Activated T-helper 1 cell treated with Interleukin-2 at 50 U/mL for 16 hours (primary cell): ENCODE measurements at places on chromosomes 2 and 18.

DNA sequence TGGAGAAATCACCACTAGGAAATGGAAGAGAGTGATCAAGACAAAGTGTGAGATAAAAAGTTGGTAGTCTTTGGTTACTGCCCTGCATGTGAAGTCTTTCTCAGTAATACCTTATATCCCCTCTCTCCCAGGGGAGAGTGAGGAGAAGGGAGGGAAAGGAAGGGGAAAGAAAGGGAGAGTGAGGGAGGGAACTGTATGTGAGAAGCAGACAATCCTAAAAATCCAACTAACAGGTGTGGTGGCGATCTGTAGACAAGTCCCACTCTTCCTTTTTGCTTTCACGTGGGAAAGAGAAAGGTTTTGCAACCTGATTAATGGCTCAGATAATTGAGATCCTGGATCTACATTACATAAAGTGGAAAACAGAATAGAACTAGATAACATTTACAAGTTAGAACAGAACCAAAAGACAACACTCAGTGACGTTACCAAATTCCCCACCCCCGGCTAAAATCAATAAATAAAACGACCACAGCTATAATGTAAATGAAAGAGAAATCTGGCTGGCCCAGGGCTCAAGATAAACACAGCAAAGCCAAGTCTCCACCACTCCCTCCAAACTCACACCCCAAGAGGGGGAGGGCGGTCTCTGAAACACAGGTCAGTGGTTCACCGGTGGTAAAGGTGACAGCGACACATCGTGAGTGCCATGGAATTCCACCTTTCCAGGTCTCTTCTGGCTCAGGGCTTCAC is 10.0 kb upstream of the APCDD1 start:
- DNase-seq = no peak

DNA sequence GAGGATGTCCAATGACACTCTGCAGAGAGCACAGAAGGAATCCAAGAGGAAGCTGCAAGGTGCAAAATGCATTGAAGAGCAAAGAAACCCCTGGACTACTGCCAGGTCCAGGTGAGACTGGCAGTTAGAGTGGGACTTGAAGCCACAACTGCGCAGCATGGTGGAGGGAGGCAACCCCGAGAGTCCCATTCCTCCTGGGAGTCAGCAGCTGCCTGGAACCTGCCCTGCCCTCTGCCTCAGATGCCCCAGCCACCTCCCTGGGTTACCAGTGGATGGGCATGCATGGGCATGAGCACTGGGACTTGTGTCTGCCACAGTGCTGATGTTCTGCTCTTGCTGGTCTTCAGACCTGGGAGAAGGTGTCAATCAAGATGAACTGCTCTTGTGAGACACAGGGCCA is 43.2 kb downstream of the ANKMY1 start:
- no peak for DNase-seq

GRCh38 chr2:232457121-232458011 is 1.4 kb downstream of the ALPI start:
- no peak for DNase-seq

DNA sequence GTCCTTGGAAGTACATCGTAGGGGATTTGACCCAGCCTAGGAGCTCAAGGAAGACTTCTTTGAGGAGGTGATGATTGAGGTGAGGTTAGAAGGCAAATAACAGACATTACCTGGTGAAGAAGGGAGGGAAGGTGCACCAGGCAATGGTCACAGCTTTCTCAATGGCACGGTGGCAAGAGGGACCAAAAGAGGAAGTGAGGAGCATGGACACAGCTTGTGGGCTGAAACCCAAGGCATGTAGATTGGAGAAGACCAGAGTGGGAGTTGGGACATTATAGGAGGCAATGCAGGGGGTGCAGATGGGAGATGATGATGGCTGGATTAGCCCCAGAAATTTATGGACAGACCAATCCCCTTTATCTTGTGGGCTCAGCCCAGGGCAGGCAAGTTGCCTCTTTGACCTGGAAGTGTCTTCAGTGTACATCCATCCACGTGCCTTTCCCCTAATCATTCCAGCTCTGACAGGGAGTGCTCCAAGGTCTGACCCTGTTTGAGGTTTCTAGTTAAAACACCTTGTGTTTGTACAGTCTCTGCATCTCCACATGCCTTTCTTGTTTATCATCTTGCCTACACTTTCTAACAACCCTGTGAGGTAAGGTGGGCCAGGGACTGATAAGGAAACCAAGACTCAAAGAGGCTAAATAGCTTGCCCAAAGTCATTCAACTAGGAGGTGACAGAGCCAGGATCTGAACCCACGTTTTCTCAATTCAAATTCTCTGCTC is 59.1 kb downstream of the NRP2 start:
- DNase-seq = no peak

DNA sequence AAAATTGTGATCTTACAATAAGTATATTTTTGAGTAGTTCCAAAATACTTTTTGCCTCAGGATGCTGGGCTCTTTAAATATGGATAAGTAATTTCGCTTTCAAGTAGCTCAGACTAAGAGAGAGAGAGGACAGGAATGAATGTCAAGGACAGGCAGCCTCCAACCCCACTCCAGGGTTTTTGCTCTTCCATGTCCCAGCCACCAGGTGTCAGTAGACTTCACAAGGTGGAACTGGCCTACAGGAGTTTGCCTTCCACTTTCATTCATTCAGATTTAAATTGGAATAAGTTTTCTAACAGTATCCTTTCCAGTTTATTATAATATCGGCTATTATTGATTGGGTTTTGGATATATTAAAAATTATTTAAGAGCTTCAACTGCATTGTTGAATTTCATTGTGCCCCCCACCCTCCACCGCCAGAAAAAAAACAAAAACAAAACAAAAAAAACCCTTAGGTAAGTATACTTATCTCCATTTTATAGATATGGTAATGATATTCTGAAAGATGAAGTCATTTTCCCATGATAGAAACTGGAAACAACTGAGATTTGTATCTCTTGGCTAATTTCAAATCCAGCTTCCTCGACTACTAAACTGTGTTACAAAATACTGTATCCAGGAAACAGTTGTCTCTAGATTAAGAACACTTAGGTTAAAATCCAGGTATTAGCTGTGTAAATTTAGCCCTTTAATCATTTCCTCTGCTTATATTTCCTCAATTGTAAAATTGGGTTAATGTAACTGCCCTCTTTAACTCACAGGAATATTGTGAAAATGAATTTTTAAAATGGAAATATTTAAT is 793.1 kb downstream of the ERBB4 start:
- DNase-seq = no peak

DNA sequence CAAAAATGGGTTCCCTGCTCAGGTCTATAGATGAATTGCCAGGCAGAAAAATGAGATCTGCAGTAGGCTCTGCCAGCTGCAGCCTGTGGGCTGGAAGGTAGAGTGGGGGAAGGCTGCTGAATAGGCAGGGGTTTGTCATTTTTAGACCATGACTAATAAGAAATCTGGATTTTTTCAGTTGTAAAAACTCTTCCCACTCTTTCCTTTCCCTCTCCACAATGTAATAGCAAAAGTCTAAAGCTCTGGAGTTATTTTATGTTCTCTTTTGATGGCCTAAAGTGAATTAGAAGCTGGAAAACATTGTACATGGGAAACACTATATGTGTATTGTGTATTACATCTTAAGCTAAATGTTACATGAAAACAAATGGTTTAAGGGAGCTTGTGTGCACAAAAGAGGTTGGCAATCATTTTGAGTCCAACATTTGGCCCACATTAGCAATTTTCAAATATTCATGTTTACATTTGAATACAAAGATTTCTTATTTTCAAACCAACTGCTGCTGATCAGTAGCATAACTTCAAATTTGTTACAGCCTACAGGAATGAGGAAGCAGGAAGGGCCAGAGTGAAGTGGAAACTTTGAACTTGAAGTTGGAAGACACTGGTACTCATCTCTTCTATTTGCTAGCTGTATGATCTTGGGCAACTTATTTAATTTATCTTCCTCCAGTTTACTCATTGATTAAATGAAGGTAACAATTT is 407.1 kb downstream of the SLC4A3 start:
- DNase-seq = no peak

GRCh38 chr18:43271593-43272432 is 5.5 kb downstream of the SYT4 start:
- DNase-seq = no peak

DNA sequence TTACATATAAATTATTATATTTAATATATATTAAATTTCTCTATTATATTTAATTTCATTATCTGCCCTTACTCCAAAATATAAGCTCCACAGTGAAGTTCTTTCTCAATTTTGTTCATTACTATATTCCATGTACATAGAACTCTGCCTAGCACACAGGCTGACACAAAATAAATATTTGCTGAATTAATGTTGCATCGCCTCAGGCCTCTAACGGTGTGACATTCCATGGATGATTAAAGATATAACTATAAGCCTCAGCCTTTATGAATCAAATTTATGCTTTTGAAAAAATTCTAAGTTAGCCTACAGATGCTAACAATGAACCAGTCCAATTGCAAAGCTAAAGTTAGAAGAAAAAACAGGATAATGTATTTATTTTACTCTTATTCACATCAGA is 1337.2 kb upstream of the NRXN1 start:
- no peak for DNase-seq

GRCh38 chr2:174112073-174112472 is 136.3 kb downstream of the OLA1 start:
- no peak for DNase-seq

GRCh38 chr2:237354892-237355291 is 59.1 kb downstream of the COL6A3 start:
- DNase-seq = no peak
